ENCODE measurements at places on chromosomes 12 and 14.

DNA sequence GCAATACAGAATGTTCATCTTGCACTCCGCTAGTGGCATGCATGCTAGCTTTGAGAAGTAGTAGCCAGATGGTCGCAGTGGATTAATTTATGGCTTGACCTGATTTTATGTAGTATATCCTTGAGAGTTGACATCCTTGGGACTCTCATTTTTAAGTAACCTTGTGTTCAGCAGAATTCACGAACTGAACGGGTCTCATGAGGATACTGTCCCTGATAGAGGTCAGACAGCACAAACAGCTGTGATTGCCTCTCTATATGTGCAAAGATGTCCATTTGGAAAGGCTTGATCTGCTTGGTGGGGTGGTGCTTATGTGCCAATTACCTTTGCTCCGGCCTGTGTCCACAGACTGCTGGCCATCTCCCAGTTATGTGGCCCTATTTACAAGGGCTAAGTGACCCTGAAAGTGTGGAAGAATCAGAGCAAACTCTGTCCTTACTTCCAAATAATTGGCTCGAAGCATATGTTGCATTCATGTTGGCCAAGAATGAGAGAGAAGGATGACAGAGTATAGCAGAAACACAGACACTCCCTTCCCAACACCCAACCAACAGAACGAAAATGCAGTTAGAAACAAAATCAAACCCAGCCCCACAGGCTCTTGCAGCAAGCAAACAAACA, 167.1 kb downstream of the CRADD start:
- DNase-seq = no peak

GRCh38 chr12:44441155-44441554, 435.0 kb downstream of the NELL2 start:
- DNase-seq = no peak

- no peak for DNase-seq
Observed at GRCh38 chr14:67468378-67468730, 20.2 kb downstream of the TMEM229B start.

GRCh38 chr12:19382111-19382526, 57.2 kb upstream of the AEBP2 start:
- peak; percentile 39 for DNase-seq

GRCh38 chr14:92986254-92987147, 63.6 kb downstream of the CHGA start:
- peak; percentile 44 for DNase-seq

Measured in SK-MEL-5 (cell line).